ENCODE measurements at places on chromosomes 16 and 17.

- DNase-seq: no peak
Observed at GRCh38 chr16:80027007-80027965, 426.7 kb upstream of the MAF start.

GRCh38 chr17:63984236-63984635, 11.5 kb upstream of the SCN4A start:
- DNase-seq: no peak

GRCh38 chr17:34879146-34879545, 82.1 kb downstream of the CCT6B start:
- no peak for DNase-seq

GRCh38 chr16:14092561-14092960, 21.4 kb downstream of the MRTFB start:
- DNase-seq: no peak

DNA sequence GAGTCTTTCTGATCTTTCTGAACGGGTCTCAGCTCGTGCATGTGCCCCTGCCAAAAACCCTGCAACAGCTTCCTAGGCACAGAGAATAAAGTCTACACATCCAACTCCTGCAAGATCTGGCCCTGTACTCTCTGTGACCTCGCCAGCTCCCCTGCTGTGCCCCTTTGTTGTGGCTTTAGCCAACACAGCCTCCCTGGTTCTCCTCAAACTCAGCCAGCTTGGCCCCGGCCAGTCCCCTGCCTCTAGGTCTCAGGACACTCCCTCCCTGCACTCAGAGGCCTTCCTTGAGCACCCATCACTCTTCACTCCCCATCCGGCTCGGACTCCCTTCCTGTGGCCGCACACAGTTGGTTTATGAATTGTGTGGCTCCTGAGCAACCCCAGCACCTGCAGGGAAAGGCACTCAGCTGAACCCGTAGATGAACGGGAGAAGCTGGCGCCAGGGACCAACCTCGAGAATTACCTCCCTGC, 1.4 kb downstream of the CEP131 start:
- DNase-seq: no peak

GRCh38 chr16:59840169-59840568, 1106.1 kb upstream of the GOT2 start:
- DNase-seq: no peak

All from SK-N-SH (cell line).